ENCODE measurements at places on chromosomes 12 and 14.

DNA sequence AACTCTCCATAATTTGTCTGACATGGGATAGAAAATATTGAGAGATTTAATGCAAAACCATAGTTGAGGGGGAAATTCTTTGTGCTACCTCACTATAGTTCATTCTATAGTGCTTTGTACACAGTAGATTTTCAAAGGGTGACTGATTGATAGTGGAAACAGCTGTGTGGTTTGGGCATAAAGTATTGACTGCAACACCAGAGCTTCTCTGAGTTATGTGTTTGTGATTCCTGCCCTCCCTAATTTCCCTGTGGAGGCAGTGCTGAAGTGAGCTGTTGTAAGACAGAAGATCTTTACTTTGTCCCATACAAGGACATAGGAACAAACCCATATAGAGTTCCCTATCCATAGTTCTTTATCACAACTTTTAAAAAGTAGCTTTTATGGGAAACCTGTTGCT lies 47.1 kb downstream of the PTPRQ start:
- DNase-seq = no peak

DNA sequence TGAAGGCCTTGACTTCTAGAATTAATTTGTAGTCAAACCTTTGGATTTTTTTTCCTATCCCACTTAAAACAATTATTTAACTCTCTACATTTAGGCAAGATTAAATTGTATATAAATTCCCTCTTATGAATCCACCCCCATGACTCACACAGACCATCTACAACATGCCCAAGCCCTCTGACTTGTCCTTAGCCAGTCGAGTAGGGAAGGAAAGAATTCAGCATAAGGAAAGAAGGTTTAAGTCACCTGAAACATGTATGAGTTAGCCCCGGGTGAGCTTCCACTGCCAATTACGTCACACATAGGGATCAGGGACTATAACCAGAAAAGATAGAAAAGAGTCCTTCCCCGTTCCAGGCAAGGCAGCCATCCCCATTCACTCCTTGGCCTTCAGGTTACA lies 14.9 kb upstream of the RESF1 start:
- DNase-seq = no peak

DNA sequence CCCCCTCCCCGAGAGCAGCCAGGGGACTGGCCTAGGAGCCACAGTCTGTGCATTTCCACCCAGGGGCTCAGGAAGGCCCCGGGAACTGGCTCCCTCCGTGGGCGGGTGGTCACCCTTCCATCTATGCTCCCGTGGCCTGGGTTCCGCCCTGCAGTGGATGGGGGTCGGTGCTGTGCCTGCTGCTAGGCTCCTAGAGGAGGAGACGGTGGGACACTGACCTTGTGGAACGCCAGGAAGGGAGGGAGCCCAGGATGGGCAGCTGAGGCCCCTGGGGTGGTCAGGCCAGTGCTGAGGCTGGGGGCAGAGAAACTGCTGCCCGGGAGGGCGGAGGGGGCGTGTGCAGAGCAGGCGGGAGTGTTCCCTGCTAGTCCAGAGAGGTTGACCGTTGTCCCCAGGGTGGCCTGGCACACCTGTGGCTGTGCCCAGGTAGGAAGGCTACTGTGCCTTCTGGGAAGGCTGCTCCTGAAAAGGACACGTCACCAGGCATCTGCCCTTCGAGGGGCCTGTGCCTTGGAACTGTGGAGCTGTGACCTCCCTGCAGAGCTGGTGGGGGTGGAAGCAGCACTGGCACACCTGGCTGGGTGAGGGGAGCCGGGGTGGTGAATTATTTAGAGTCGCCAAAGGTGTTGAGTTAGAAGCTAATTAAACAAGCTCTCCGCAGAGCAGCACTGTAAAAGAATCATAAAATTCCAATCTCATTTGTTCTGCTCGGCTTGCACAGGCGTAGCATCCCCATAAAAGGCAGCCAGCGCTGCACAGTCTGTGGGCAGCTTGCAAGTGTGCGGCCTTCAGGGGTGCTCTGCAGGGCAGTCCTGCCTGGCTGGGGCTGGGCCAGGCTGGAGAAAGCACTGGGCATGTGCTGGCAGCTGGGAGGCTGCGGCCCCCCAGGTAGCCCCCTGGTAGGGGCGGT lies 145.1 kb downstream of the KIF26A start:
- no peak for DNase-seq

GRCh38 chr14:21043974-21044618 lies 1.9 kb downstream of the RNASE7 start:
- peak; percentile 73 for DNase-seq

DNA sequence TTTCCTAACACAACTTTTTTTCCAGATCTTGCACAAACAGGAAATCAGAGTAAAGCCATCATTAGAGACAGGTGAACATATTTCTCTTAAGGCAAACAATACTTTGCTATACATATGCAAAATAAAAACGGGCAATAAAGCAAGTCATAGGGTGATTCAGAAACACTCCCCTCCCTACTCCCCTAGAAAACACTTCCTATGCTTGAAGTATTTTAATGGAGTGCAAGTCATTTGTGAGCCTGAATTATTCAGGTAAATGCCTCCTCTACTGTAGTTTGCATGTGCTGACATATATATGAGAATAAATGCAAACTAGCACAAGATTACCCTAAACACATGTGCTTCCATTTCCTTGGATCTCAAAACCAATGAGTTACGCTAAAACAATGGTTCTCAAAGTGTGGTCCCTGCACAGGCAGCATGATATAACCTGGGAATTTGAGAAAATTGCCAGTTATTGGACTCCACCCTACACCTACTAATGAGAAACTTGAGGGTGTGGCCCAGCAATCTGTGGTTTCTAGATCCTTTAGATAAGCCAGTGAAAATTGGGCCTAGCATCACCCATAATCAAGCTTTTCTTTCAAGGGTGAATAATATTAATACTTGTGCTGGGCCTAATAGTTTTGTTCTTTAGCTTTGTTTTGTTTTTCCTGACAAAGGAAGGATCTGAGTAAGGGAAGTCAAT lies 159.7 kb upstream of the BMP4 start:
- DNase-seq = no peak

GRCh38 chr14:101005447-101005846 lies 101.9 kb upstream of the RTL1 start:
- DNase-seq = no peak

GRCh38 chr14:61103541-61104339 lies 122.7 kb downstream of the SLC38A6 start:
- no peak for DNase-seq

- no peak for DNase-seq
Observed at GRCh38 chr12:98352218-98352811, 163.1 kb upstream of the TMPO start.

DNA sequence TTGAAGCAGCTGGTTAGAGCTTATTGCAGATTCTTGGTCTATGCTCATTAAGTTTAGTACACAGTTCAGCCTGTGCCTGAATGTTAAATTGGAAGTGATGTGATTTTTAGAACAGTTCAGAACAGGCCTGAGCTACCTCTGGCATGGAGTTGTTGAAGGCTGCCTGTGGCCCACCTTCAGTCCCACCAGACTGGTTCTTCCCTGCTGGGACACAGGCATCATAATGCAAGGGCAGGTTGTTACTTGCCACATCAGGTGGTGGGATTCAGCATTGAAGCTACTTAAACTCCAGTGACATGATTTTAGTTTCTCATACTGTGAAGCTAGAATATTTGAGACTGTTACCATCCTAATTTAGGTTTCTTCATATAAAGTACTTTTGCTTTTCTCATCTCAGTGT lies 49.4 kb downstream of the PROX2 start:
- DNase-seq = no peak

DNA sequence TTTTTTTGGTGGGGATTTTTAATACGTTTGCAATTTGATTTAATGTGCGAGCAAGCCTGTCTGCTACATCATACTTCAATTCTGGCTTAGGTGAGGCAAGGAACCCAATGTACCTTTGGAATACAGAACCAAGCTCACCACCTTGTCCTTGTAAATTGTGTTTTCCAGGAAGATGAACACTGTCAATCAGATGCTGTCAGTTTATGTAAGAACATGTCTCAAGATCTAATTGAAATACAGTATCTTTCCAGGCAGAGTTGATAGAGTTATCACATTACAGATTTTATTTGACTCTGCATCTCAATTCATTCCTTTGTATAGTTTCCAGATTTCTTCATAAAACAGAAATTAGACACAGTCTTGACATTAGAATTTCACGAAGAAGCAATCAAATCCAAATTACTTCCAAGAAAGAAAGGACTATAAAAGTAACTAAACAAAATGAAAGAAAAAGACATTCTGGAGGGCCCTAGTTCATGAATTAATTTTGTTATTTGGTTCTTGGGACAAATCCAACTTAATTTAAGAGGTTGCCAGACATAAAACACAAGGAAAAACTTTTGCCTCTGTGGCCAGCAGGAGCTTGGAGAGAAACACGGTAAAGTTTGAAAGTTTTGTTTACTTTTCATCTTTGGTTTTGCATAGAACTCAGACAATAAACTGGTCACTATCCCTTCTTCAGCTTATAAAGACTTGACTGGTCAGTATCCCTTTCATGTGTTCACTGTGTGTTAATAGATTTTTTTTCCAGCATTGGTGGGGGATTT lies 16.4 kb upstream of the MED13L start:
- DNase-seq = no peak

DNA sequence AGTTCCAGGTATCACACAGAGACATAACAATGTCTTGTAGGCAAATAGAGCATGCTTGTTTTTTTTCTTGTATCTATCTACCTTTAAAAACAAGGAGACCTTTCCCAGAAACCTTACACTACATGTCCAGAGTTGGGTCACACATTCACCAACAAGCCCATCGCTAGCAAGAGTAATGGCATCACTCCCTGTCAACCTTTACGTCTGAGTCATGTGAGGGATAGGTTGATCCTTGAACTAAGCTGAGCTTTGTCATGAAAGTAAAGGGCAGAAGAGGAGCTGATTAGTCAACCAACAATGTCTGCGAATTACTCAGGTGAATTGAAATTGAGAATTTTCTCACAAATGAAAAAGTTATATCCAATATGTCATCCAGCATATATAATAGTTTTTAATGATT lies 219.4 kb downstream of the CNTN1 start:
- no peak for DNase-seq

GRCh38 chr14:39673270-39673711 lies 241.1 kb upstream of the FBXO33 start:
- DNase-seq = no peak

- no peak for DNase-seq
Observed at GRCh38 chr12:81819991-81820633, 61.0 kb upstream of the PPFIA2 start.

DNA sequence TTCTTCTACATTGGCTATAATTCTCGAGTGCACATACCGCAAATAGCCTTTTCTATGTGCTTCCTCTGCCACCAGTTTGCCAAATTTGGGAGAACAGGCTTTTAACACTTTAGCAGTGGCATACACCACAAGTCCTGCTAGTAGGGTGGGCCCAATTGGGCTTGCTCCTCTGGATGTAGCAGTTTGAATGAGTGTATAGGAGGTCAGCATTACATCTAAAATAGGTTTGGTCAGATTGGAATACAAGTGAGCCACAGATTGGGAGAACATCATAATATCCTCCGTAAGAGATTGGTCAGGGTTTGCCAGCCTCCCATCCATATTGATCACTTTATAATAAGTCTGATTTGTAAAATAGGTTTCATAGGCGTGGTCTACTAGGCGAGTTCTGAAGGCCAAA lies 902 bp downstream of the ABCD2 start:
- DNase-seq = no peak

GRCh38 chr14:55136885-55137786 lies 8.1 kb downstream of the LGALS3 start:
- no peak for DNase-seq

DNA sequence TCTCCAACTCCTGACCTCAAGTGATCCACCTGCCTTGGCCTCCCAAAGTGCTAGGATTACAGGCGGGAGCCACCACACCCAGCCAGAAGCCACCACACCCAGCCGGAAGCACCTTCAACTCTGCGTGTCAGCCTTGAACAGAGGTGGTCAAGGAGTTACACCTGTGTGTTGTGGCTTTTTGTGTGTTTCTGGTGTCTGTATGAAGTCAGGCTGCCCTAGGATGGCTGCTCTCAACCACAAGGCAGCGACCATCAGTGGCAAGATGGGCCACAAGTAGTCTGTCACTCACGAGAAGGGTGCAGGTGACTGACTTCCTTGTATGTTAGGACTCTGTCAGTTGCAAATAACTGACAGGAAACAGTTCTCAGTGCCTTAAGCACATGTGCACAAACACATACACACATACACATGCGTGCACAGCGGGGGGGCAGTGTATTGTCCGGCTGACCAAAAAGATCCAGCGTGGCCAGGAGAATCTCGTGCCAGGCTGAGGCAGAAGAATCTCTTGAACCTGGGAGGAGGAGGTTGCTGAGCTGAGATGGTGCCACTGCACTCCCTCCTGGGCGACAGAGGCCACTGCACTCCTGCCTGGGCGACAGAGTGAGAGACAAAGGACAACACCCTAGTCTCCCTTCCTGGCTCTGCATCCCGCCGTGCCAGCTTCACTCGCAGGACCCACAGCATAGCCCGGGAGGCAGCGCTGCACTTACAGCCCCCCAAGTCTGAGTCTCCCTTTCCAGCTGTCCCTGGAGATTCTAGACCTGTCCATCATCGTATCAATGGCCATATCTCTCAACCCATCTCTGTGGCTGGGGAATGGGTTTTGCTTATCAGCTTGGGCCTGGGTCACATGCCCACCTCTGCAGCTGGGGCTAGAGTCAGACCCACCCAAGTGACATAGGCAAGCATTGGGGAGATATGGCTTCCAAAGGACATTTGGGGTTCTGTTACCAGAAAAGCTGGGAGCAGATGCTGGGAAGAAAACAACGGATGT lies 13.7 kb downstream of the P2RX4 start:
- DNase-seq = peak; percentile 66

DNA sequence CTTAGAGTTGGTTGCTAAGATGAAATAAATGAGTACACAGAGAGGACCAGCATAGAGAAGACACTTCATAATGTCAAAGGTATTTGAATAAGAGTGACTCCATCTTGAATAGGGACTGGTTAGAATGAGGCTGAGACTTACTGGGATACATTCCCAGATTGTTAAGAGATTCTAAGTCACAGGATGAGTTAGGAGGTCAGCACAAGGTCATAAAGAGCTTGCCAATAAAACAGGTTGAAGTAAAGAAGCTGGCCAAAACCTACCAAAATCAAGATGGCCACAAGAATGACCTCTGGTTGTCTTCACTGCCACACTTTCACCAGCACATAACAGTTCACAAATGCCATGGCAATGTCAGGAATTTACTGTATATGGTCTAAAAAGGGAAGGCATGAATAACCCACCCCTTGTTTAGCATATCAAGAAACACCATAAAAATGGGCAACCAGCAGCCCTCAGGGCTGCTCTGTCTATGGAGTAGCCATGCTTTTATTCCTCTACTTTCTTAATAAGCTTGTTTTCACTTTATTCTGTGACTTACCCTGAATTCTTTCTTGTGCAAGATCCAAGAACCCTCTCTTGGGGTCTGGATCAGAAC lies 8.3 kb upstream of the SERPINA1 start:
- no peak for DNase-seq

DNA sequence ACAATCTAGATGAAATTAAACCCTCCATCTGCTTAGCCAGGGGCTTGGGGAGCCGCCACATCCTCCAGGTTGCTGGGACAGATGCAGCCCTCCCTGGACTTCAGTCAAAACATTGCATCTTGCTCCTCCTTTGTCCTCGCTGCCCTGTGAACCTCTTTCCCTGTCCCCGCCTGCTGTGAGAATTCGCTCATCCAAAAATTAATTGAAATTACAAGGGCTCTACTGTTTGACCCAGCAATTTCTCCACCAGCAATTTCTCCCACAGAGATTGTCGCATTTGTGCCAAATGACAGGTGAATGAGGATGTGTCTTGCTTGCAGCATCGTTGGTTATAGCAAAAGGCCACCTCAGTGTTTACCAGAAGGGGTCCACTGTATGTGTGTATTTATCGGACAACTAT lies 5.0 kb upstream of the POP5 start:
- DNase-seq = no peak
